T-helper 17 cell (primary cell): ENCODE measurements at places on chromosomes 1 and 21.

- DNase-seq, result no peak
Observed at GRCh38 chr1:228935198-228935663, 200.0 kb downstream of the RHOU start.

- DNase-seq, result no peak
Observed at GRCh38 chr21:14273736-14274538, 58.0 kb downstream of the RBM11 start.

DNA sequence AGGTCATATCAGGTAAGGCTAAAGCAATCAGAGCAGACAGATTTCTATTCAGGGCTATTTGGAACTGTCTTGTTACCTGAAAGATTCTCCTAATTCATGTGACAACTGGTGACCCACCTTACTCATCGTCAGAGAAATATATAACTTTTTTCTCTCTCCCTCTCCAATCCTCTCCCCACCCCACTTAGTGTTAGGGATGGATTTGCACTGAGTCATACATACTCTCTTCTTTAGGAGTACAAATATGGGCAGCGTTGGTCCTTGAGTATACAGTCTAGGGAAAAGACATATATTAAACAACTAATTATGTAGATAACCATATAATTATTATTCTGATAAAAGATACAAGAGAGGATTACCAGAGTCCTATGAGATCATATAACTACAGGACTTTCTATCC is 246.3 kb downstream of the HHIPL2 start:
- no peak for DNase-seq

GRCh38 chr21:35547946-35548774 is 499.1 kb upstream of the RUNX1 start:
- DNase-seq, result no peak

DNA sequence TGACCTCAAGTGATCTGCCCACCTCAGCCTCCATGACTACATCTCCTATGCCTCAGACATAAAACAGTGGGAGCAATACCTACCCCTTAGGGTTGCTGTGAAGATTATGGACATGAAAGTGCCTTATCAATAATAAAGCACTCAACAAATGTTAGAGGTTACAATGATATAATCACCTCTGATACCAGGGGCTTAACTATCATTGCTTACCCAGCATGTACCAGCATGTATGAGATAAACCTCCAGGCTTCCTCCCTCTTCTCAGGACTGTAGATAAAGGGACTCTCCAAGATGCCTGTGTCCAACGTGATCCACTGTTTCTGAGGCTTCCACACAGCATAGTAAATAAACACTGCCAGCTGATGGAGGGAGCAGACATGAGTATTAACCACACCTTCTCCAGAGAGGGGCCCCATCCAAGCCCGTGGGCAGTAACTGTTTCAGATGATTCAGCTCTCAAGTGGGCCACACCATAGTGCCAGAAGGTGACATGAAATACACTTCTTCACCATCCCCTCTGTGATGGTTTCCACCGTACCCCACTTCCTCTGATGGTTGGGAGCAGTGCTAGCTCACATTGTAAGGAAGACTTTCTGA is 26.2 kb downstream of the RHBDL2 start:
- no peak for DNase-seq

DNA sequence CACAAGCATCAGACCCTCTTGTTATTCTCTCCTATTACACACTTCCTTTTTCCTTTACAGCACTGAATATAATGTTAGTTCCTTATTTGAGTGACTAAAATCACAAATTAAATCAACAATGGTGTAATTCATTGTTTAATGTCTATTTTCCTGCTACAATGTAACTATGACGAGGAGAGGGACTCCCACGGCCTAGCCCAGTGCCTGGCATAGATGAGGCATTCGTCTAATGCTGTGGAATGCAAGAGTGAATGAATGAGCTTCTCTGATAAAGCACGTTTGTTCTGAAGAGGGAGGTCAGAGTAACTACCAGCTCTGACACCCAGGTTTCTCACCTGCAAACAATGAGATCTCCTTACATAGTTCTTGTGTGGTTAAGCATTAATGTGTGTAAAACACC is 479.4 kb downstream of the OMA1 start:
- no peak for DNase-seq

DNA sequence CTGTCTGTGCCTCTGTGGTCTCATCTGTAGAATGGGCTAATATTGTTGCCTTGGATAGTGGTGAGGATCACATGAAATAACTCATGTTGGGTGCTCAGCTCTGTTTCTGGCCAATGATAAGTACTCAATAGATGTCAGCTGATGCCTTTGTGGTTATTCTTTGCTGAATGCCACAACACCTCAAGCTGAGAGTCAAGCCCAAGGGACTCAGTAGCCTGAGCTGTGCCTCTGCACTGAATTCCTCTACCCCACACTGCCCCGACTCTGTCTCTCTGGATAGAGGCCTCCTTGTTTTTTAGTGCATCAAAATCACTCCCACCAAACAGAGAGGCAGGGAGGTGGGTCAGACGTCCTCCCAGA is 196.1 kb upstream of the VAMP3 start:
- DNase-seq, result no peak

DNA sequence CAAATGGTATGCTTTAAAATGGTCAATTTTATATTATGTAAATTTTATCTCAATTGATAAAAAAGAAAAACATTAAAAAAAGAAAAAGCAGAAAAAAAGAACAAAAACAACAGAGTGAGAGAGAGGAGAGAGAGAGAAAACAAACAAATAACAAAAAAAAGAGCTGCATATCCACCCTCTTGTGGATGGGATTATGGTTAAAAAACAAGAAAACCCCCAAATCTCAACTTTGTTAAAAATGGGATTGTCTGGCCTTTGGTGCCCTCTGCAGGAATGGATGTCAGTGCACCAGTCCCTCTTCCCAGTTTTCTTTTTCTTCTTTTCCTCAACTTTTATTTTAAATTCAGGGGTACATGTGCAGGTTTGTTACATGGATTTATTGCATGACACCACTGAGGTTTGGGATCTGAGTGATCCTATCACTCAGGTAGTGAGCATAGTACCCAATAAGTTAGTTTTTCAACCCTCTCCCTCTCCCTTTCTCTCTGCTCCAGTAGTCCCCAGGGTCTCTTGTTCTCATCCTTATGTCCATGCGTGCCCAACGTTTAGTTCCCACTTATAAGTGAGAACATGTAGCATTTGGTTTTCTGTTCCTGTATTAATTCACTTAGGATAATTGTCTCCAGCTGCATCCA is 28.1 kb downstream of the RNF187 start:
- no peak for DNase-seq

DNA sequence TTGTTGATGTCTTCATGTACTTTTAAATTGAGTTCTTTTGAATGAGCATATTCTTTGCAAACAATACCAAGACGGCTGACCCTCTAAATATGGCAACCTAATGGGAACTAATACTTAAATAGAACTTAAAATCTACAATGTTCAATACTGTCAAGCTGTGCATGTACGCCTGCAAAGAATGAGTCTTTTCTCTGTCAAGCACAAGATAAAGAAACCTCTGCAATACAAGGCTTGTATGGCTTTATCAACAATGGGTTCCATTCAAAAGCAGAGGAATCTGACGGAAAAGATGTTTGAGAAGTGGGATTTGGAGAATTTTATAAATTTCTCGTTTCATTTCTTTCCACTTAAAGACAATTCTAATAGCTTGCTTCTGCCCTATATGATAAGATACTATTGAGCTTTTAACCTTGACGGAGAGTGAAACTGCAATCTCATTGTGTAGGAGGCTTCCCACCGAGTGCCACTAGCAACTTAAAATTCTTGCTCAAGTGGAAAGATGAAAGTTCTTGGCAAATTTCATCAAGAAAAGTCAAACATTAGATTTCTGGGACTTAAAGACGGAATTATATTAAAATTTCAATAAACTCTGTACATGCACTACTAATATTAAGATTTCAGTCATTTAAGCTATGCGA is 119.8 kb downstream of the RGS21 start:
- no peak for DNase-seq

GRCh38 chr1:219088778-219089557 is 84.7 kb upstream of the LYPLAL1 start:
- DNase-seq, result no peak

GRCh38 chr1:159853417-159854115 is 8.9 kb downstream of the VSIG8 start:
- DNase-seq, result no peak

- no peak for DNase-seq
Observed at GRCh38 chr1:109237512-109237911, 11.8 kb upstream of the CELSR2 start.

DNA sequence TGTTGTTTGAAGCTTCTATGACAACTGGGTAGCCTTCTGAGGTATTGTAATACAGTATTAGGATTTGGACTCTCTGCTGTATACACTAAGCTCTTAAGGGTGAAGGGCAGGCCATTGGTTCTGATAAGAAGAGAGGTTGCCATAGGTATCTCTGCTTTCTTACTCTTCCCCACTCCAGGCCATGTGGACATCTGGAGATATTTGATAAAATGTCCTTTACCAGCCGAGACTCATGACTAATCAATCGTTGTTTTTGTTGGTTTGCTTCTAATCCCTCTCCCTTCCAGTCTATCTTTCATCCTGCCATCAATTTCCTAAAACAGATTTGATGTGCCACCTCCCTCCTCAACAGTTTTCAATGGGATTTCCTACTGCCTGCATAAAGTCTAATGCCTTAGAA is 64.6 kb upstream of the WDR26 start:
- DNase-seq, result no peak

- DNase-seq, result no peak
Observed at GRCh38 chr1:113088972-113089371, 16.0 kb downstream of the LRIG2 start.

- DNase-seq, result no peak
Observed at GRCh38 chr1:97006044-97006661, 284.6 kb downstream of the PTBP2 start.

DNA sequence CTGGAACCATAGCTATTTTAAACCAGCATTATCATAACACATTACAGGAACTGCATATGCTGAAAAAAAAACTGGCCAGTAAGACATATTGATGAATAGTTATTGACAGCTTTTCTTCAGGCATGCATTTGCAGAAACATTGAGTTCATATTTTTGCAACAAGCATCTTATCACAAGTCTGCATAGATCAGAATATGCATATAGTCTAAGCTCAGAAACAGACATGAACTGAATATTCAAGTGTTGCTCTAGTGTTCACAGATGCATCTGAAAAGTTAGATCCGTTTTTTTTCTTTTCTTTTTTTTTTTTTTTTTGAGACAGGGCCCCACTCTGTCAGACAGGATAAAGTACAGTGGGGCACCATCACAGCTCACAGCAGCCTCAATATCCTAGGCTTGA is 22.8 kb downstream of the PRMT6 start:
- DNase-seq, result no peak

DNA sequence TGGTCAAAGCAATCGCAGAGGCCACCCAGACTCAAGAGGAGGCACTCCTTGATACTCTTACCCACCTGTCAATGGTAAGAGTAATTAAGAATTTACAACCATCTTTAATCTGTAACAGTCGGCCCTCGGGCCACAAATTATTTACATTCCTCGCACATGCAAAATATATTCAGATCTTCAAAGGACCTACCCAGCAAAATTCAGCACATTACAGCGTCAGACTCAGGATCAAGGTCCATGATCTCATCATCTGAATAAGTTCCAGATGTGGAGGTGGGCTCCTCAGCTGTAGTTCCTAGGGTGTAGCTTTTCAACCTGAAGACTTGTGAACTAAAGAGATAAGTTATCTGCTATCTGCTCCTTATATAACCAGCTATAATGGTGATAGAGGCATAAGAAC is 17.1 kb upstream of the RNF11 start:
- no peak for DNase-seq

DNA sequence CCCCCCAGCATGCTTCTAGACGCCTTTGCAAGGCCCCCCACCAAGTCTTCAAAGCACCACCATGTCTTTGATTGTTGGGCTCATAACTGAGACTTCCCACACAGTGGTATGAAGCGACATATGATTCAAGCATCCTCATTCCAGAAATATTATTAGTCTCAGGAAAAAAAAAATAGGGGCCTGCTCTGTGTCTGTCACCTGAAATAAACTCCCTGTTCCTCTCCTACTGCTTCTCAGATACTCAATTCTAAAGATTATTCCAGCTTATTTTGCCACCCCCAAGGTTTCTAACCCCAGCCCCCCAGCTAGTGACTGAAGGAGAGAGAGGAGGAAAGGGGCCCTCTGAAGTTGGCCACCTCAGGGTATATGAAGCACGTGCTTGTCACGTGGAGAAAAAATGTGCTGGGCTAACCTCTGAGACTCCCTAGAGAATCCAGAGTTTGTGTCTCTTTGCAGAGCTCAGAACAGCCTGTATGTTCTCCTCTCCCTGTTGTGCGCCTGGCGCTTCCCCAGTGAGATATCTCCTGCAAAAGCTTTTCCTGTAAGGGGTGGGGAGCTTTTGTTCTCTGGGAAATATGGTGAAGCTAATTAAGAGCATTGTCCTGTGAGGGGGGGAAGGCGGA is 35.9 kb upstream of the RASAL2 start:
- no peak for DNase-seq

DNA sequence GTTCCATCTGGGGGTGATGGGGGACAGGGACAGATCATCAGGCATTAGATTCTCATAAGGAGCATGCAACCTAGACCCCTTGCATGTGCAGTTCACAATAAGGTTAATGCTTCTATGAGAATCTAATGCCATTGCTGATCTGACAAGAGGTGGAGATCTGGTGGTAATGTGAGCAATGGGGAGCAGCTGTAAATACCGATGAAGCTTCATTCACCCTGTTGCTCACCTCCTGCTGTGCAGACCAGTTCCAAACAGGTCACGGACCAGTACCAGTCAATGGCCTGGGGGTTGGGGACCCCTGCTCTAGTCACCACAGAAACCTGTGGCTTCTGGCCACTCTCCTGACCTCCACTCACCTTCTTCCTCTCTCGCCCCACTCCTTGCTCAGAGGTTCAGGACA is 229.9 kb downstream of the PTPRU start:
- no peak for DNase-seq

DNA sequence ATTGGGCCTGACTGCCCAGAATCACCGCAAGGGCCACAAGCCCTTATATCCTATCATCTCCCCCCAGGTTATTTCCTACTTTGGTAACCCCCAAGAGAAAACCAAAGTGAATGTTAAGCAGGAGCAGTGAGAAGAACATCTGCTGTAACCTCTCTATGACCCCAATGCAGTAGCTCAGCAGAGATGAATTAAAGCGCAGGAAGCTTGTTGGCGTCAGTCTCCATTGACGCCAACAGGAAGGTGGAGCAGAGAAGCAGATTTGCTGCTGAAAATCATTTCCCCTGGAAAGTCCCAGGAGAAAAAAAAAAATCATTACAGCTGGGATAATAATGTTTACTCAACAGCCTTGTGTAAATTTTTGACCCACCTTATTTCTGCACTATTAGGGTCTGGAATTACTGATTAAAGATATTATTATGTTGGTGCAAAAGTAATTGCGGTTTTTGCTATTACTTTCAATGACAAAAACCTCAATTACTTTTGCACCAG is 33.2 kb upstream of the FAM163A start:
- DNase-seq, result peak; percentile 36

- DNase-seq, result no peak
Observed at GRCh38 chr1:108327534-108328466, 83.9 kb upstream of the NBPF4 start.

GRCh38 chr1:53637511-53638359 is 101.2 kb downstream of the GLIS1 start:
- DNase-seq, result no peak

DNA sequence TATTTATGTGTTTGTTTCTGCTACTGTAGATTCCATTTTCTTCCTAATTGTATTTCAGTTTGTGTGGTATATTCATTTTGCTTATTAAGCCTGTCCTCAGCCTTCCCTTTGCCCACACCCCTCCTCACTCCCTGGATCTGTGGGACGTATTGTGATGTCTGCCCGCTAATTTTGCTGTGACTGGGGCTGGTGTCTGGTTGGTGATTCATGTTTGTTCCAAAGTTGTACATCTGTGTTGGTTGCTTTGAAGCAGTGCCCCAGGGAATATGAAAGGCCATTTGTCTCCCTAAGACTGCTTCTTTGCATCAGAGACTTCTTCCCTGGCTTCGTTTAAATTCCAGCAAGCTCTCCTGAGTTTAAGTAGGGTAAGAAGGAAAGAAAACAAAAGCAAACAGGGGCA is 289.5 kb upstream of the SGIP1 start:
- no peak for DNase-seq
